ENCODE measurements at places on chromosomes 11 and 22.

DNA sequence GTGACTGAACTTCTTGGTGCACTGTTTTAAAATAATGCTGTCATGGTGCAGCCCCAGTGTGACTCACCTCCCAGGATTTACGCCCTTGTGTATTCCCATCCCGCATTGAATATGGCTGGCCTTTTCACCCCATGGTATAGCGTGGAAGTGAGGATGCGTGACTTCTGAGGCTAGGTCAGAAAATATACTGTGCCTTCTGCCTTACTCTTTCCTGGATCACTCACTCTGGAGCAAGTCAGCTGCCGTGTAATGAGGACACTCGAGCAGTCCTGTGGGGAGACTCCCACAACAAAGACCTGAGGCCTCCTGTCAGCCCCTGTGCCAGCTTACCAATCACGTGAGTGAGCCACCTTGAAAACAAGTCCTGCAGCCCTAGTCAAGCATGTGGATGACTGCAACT is 471.9 kb upstream of the KIRREL3 start:
- DNase-seq = no peak

GRCh38 chr22:40396882-40397281 is 26.5 kb downstream of the SGSM3 start:
- no peak for DNase-seq

- no peak for DNase-seq
Observed at GRCh38 chr11:20844216-20844615, 174.8 kb downstream of the NELL1 start.

DNA sequence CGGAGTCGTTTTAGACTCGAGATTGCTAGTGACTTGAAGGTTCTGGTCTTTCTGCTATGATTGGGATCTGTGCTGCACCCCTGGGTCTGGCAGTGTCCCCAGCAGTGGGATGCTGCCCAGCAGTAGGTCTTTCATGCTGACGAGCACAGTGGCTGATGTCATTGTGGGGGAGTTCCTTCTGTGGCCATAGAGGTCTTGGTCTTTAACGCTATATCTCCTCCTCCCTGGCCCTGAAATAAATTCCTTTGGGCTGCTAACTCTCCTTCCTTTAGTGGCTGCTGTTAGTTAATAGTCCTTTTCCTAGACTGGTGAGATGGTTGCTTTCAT is 136.3 kb downstream of the TEAD1 start:
- DNase-seq = no peak

DNA sequence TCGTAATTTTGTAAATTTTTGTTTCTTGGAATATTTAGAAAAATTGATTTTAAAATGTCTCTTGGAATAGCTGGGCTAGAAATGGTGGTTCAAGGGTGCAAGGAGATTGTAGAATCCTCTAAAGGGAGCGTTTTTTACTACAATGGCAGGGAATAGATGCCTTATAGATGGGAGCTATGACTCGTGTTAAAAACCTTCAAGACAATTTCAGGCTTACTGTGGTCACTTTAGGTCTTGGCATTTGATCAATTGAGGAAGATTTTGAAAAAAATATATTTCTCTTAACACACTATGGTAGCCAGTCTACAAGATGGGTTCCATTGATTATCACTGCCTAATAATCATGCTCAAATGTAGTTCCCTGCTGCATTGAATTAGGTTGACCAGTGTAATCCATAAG is 25.0 kb downstream of the METTL15 start:
- DNase-seq = no peak

DNA sequence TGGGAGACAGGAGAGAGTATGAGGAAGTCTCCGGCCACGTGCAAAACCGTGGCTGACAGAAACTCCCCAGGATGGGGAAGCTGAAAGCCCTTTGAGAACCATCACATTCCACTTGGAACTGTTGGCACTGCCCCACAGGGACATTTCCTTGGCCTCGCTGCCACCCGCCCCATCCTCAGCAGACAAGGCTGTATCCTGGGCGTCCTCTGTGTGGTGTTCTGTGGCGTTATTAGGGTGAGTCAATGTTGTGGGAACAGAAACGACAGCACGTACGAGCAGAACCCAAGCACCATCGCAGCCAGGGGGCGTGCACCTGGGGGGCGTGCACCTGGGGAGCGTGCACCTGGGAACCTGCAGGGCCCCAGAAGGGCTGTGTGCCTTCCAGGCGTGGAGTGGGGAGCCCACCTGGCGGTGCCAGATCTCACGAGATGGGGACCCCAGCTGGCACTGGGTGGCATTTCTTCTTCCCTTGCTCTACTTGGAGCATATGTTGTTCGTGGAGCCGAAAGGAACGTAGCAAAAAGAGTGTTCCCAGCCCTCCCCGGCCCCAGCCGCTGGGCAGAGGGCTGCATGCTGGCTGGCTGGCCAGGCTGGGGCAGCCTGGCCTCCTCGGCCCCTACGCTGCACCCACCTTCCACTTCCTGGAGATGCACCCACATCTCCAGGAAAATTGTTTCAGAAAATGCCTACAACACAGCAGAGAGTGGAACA is 35.4 kb downstream of the NFAM1 start:
- no peak for DNase-seq

- no peak for DNase-seq
Observed at GRCh38 chr22:33124471-33124870, 66.3 kb upstream of the SYN3 start.

DNA sequence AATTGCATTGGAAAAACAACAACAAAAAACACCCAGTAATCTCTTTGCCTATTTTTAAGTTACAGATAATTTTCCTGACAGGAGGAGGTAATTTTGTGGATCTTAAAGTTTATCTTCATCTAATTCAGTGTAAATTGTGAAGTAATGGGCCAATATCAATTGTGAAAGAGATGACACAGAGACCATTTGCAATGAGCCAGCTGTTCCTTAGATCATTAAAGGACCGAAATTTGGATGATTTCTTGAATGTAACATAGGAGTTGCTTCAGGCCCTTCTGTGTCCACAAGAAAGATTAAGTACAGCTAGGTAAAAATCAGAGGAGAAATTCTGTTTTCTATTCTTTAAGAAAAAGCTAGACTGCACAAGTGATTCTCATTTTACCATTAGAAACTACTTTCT is 718.5 kb upstream of the ANO3 start:
- no peak for DNase-seq

DNA sequence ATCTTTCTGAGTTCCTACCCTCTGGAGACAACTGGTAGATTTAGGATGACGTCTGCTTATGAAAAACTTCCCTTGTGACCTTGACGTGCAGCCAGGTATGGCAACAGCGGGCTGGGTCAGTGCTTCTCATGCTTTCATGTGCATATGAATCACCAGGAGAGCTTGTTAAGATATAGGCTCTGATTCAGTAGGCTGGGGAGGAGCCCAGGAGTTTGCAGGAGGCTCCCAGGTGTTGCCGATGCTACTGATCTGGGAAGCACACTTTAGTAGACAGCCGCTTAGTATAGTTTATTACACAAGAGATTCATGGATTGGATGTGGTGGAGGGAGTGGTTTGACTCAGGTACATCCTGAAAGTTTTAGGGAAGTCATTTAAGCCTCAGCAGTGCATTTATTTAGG is 23.8 kb downstream of the DIXDC1 start:
- DNase-seq = no peak

GRCh38 chr11:95247127-95247684 is 16.2 kb upstream of the SESN3 start:
- no peak for DNase-seq

DNA sequence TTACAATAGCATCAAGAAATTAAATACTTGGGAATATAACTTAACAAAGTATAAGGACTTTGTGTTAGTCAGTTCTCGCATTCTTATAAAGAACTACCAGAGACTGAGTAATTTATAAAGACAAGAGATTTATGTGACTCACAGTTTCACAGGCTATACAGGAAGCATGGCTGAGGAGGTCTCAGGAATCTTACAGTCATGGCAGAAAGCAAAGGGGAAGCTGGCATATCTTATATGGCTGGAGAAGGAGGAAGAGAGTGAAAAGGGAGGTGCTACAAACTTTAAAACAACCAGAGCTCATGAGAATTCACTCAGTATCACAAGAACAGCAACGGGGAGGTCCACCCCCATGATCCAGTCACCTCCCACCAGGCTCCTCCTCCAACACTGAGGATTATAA is 32.0 kb upstream of the CCDC134 start:
- DNase-seq = no peak

DNA sequence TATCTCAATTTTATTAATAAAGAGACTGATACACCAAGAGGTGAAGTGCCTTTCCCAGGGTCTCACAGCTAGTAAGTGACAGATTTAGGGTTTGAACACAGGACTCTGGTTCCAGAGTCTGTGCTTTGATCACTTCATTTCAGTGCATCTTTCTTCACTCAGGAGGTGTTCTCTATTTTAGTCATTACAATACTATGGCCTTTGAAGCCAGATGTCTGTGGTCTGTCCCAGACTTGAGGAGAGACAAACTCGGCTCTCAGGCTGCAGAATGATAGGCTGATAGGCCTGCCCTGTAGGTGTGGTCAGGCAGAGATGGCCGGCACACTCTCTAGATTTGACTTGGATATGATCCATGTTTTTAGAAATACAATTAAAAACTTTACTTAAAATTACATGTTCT is 478.5 kb upstream of the CCDC90B start:
- DNase-seq = no peak

DNA sequence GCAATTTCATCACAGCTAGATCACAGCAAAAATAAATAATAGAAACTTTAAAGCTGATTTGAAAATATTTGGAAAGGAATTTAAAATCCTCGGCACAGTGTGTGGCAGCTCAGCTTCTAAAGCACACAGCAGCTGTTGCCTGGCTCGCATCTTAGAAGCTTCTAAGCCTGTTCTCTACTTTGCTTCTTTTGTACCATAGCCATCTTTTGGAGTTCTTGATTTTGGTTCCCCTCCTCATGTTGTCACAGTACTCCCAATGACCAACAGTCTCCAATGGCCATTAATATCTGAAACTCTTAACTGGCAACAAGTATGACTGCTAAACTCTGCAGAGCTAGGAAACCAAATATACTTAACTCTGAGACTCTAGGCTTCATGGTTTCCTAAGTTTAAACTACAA is 28.8 kb downstream of the CHKA start:
- no peak for DNase-seq

DNA sequence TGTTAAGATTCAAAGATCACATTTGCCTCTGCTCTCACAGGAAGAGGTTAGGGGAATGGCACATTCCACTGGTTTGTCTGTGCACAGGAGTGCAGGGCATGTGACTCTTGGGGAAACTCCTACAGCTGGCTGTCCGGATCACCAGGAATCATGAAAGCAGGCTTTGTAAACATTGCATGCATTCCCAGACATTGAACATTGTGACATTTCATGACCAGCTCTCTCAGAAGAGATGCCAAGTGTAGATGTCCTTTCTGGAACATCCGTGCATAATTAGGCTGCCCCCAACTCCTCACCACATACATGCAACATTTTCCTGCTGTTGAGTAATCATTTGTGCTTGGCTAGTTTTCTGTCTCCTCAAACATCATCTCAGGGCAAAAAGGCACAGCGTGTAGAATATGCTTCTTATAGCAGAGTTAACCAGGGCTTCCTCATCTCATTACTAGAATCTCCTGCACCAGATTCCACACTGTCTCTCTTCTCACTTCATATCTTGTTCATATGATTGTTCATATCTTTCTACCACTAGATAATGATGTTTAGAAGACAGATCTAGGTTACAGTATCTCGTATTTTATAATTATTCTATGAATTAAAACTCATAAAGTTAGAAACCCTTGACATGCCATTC is 694.7 kb downstream of the NTM start:
- no peak for DNase-seq

DNA sequence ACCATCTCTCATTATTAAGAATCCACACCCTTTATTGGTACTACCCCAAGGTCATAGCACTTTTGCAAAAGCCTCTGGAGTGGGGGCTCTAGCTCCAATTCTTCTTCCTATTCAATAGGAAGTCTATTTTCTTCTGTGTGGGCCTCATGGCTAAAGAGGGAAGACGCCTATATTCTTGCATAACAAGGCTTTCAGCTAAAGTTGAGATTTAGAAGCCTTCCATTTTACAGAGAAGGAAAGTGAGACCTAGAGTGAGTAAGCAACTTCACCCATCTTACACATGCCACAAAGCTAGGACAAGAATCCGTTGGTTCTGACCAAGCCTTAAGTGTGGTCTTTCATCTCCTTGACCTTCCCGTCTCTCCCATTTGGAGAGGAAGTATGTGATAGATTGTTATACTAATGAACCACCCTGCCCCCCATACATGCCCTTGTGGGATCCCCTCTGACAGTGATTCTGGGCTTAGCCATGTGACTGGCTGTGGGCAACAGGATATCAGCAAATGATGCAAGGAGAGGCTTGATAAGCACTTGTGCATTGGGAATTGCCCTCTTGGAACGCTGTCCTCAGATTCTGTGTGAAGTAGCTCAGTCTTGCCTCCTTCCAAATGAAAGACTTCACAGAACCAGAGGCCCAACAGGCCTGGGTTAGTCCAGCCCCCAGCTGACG is 12.3 kb downstream of the BACE1 start:
- no peak for DNase-seq

DNA sequence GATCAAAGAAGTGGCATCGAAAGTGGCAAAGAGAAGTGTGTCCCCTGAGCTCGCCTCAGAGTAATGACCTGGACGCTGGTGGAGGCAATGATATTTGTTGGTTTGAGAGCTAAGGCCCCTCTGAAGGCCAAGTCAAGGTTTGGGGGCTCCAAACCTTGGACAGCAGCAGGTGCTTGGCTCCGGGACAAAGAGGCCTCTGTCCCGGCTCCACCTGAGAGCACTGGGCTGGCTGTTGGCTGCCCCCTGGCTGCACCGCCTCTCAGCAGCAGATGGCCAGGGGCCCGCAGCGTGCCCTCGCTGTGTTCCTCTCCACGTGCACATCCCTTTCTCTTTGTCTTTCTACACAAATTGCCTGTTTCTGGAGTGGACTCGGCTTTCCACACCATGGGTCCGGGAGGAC is 301.3 kb downstream of the NTM start:
- no peak for DNase-seq
